ENCODE measurements at places on chromosomes 2 and 18.

GRCh38 chr2:54310311-54310710 lies 54.3 kb upstream of the TSPYL6 start:
- DNase-seq = no peak

DNA sequence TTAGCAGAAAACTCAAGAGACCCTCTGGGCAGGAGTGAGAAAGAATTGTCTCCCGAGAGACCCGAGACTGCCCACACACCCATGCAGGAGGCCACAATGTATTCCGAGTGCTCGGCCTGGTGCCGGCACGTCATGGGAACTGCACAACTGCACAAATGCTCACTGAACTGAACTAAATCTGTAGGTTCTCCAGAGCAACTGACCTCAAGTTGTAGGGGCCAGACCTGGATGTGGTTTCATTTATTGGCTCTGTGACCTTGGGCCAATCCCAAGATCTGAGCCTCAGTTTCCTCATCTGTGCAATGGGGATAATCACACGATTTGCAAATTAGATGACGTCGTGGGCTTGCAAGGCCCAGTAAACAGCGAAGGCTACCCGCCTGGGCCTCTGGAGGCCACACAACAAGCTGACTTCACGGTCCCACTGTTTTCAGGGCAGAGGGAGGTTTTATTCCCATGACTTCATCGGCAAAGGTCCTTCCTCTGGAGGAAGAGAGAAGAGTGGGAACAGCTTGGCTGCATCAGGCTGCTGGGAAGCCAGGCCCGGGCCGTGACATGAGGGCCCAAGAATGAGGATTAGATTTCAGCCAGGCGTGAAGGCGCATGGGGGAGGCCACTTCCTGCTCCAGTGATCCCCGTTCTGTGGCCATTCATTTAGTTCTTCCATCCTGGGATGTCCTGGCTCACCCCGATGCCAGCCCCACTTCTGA lies 3.6 kb upstream of the ERFE start:
- DNase-seq = no peak

- no peak for DNase-seq
These were observed 510.1 kb downstream of the DCC start for GRCh38 chr18:52850031-52850560.

GRCh38 chr2:202911203-202911511 lies 316 bp downstream of the WDR12 start:
- DNase-seq = no peak

DNA sequence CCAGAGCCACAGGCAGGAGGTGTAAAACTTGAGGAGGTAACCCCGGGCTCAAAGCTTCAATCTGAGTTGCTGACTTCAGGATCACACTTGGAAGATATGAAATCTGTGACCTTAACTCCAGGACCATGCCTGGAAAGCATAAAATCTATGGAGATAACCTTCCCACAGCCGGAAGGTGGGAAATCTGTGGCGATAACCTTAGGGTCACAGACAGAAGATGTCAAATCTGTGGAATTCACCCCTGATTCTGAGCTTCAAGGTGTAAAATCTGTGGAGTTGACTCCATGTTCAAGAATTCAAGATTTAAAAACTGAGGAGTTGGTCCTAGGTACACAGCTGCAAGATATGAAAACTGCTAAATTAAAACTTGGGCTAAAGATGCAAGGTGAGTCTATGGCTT lies 11.6 kb upstream of the ZNF512 start:
- no peak for DNase-seq

DNA sequence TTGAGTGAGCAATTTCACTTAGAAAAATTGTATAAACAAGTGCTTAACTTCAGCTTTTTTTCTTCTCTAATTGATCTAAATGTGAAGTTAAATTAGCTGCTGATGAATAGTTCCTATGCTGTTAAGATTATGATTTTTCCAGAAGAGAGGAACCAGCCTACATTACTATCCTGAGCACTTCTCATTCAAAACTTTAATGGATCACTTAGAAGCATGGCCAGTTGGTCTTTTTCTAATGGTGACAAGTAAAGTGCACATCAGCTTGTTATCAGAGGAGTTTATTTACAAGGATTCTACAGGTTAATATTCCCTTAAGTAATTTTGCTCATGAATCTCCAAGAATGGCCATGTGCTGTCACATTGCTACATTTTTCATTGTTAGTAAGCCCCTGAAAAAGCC lies 37.1 kb downstream of the DCC start:
- no peak for DNase-seq

DNA sequence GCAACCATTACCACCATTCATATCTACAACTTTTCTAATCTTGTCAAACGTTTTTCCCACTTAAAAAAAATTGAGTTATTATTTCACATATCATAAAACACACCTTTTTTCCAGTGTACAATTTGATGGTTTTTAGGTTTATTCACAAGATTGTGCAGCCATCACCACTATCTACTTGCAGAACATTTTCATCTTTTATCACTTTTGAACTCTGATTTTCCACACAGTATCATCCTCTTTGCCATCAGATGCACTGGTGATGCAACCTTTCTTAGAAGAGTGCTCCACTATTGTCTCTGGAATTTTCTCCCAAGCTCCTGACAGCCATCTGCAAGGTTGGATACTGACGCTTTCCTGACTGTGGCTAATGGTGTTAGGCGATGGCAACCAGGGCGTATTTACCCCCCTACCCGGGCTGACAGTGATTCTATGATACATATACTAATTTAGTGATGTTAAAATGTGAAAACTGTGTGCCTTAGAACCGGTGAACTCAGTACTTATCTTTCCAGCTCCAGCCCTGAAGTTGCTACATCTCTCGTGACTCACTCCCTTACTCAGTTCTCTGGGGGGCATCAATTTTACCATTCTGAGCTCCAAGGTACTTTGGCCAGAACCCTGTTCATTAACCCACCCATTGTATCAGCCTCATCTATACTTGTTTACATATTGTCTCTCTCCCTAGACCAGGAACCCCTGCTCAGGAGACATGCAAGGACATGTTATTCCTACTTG lies 105.4 kb upstream of the SPRED2 start:
- DNase-seq = no peak

GRCh38 chr18:76442413-76443171 lies 52.5 kb downstream of the ZNF516 start:
- no peak for DNase-seq

- DNase-seq = no peak
These were observed 150.4 kb downstream of the PIK3C3 start for GRCh38 chr18:42105394-42105793.

DNA sequence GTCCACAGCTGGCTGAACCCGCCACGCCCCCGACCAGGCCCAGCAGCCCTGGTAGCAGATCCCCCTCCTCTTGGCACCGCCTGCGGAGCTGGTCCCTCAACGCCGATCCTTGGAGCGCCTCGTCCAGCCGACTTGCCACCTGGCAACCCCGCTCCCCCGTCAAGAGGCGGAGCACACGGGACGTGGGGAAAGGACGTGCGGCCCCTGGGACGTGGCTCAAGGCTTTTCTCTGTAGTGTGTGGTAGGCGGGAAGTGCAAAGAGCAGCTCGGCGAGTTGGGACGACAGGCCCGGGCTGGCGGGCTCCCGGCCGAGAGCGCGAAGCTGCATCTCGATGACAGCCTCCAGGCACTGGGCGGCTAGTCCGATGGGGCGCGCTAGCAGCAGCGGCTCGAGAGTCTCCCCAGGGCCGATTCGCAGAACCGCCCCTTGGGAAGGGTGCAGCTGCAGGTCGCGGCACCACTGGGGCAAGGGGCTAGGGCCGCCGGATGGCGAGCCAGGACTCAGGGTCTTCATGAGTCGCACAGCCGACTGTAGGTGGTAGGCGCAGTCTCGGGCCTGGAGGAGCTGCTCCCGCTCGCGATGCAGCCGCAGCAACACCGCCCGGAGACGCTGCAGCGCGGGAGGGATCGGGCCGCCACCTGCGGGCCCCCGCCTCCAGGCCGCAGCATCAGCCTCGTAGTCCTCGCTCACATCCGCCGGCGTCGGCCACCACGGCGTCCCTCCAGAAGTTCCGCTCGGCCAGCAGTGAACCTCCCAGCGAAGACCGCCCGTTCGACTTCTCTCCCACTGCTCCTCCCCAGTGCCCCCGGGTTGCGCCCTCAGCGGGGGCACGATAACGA lies 617 bp downstream of the CCDC142 start:
- DNase-seq = no peak

GRCh38 chr2:27013738-27014137 lies 19.0 kb upstream of the TMEM214 start:
- no peak for DNase-seq

- no peak for DNase-seq
These were observed 854.6 kb downstream of the CNTNAP5 start for GRCh38 chr2:124879640-124880039.

- no peak for DNase-seq
These were observed 166.5 kb downstream of the RPIA start for GRCh38 chr2:88857951-88858411.

GRCh38 chr2:137776697-137777096 lies 187.6 kb upstream of the HNMT start:
- no peak for DNase-seq

DNA sequence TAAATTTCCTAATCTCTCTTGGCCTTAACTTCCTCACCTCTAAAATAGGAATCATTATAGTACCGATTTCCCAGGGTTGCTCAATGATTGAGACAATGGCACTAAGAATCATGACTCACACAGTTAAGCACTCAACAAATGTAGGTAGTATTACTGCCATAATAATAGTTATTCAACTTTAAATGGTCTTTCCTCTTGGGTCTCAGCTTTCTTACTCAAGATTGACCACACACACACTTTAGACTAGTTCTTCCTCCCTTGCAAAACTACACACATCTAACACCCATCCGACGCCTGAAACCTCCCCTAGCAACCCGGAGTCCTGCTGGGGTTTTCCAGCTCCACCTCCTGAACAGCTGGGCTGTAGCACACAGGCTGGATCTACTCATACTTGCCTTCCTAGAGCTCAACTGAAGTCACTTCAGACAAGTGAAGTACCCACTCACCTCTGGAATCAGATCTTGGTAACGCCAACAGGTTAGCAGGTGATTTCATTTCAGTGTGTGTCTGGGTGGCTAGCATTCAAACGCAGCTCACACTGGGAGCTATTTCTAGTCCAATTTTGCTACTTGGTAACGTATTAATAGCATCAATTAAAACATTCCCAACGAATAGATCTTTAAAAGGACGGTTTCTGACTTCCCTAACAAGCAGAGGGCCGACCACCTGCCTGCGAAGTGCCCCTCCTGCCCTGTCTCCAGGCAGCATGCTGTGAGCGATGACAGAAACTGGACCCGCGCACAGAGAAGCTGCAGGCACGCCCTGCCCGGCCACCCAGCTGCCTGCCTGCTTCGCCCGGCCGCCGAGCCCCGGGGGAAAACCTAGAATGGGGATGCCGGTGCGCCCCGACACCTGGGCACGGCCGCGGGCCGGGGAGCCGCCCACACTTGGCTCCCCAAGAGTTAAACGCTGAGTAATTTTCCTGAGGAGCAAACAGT lies 1.1 kb downstream of the UXS1 start:
- DNase-seq = peak; percentile 24

GRCh38 chr18:11064106-11064505 lies 85.3 kb downstream of the PIEZO2 start:
- no peak for DNase-seq

DNA sequence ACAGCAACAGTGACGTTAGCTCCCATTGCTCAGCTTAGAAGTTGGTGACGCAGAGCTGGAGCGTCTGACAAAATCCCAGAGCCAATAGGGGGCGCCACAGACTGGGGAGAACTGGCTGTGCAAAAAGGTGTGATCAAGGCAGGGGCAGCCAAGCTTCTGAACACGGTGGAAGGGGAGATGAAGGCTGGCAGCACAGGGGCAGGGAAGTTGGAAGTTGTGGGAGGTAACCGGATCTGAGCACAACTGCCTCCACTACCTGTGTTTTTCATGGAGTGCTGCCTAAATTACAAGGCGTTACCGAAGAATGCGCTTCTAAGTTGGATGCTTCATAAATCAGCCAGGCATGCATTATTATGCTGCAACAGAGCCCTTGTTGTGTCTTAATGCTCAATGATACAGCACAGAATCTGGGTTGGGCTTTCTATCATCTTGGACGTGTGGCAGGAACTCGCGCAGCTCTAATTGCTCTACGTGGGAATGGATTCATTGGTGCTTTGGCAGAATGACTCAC lies 370.0 kb downstream of the SLC4A3 start:
- no peak for DNase-seq

DNA sequence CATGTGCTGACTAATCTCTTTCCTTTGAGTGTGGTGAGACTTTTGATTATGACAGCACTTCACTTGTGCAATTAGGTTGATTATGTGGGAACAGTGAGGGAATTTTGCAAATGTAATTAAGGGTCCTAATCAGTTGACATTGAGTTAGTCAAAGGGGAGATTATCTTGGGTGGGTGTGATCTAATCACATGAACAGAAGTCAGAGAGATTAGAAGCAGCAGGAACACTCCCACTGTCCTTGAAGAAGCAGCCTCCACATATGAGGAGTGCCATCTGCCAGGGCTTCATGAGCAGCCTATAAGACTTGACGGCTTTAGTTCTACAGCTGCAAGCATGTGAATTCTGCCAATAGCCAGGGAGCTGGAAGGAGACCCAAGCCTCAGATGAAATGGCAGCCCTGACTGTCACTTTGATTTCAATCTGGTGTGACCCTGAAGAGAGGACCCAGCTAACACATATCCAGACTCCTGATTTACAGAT lies 89.4 kb upstream of the APCDD1 start:
- DNase-seq = no peak

DNA sequence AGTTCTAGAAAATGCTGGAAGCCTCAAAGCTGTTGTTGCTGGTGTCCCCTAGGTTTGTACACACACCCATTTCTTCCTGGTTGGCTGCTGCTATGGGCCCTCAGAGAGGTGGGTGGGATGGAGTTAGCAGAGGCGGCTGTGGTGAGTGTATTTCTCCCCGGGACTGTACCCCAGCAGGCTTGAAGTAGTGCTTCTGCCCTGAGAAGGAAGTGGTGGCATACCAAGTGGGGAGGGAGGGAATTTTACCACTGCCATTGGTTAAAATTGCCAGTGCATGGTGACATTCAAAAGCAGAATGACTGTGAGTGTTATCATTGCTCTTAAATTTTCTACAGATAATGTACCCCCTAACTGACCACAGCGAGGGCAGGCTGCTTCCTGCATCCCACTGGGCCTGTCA lies 125.6 kb upstream of the CAPN13 start:
- DNase-seq = no peak

- no peak for DNase-seq
These were observed 25.9 kb downstream of the GREB1 start for GRCh38 chr2:11559786-11560155.

GRCh38 chr2:27681841-27682240 lies 18.2 kb downstream of the SLC4A1AP start:
- DNase-seq = no peak

- no peak for DNase-seq
These were observed 604 bp upstream of the SIX3 start for GRCh38 chr2:44940732-44941464.

- DNase-seq = no peak
These were observed 196.5 kb downstream of the SATB2 start for GRCh38 chr2:199261239-199261638.

GRCh38 chr2:127052771-127053691 lies 53.9 kb downstream of the BIN1 start:
- no peak for DNase-seq

- no peak for DNase-seq
These were observed 100.6 kb downstream of the ANTXR1 start for GRCh38 chr2:69113627-69114026.

GRCh38 chr2:210302326-210302725 lies 12.6 kb downstream of the MYL1 start:
- DNase-seq = no peak
